Cerebellum (tissue), 4 donors: ENCODE measurements at places on chromosomes 12 and 14.

DNA sequence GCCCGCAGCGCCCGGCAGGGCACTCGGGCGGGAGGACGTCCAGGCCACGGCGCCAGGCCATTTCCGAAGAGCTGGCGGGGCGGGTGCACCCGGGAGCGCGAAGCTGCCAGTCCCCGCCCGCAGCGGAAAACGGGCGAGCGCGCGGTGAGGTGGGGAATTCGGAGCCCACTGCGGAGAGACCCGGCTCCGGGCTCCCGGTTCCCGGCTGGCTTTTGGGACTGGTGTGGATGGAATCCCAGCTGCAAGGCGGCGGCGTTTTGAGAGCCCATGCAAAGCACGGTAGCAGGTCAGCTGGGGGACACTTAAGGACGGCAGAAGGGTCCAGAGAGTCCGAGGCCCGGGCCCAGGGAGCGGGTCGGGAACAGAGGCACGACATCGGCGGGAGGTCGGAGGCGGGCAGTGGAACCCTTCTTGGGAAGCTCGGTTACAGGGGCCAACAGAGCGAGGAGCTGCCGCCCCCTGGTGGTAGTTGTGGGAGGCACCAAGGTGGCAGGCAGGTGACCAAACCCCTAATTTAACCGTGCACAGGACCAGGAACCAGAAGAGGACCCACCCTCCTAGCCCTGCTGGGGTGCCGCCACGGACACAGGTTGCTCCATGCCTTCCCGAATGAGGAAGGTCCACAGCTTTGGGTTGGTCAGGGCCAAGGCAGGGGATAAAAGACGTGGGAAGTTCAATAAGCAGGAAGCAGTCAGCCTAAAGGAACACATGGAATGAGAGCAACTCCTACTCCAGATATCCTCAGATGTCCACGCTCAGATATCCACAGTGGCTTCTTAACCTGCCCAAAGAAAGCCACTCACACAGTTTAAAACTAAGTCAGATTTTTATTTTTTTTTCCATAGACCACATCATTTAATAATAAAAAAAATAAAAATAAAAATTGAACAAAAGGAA, 685 bp upstream of the CDH24 start:
- DNase-seq, result peak; percentile 92

GRCh38 chr12:1605129-1606020, 11.0 kb upstream of the FBXL14 start:
- peak; percentile 52 for DNase-seq

DNA sequence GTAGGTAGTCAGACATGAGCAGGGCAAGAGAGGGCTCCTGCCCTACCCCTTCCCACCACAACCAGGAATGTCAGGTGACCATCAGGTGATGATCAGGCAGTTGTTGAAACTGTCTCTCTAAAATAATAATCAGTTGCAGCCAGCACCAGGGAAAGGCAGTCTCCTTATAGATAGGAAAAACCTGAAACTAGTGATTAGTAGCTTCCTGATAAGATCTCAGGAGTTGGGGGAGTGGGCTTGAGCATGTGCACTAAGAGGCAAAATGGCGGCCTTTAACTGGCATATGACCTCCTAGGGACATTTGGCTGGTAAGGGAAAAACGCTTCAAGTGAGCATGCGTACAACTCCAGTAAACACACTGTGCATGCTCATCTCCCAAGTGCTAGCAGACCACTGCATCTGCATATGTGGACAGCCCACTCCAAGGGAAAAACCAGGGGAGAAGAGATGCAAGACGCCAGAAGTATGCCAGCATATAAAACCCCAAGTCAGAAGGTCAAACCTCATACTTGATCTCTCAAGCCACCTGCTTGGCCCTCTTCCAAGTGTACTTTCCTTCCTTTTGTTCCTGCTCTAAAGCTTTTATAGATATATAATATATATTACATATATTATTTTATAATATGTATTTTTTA, 37.1 kb downstream of the TGFB3 start:
- DNase-seq, result no peak

DNA sequence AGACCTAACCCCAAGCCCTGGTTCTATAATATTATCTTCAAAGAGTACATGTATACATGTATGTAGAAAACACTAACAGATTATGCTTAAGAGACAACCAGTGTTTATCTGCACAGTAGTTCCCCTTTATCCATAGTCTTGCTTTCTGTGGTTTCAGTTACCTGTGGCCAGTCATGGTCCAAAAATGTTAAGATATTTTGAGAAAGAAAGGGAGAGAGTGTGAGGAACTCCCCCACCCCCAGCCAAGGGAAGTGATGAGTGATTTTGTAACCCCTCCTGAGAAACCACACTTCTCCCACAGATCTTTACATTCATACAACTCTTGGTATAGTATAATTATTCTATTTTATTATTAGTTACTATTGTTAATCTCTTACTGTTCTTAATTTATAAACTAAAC, 77.3 kb upstream of the CNTN1 start:
- no peak for DNase-seq

DNA sequence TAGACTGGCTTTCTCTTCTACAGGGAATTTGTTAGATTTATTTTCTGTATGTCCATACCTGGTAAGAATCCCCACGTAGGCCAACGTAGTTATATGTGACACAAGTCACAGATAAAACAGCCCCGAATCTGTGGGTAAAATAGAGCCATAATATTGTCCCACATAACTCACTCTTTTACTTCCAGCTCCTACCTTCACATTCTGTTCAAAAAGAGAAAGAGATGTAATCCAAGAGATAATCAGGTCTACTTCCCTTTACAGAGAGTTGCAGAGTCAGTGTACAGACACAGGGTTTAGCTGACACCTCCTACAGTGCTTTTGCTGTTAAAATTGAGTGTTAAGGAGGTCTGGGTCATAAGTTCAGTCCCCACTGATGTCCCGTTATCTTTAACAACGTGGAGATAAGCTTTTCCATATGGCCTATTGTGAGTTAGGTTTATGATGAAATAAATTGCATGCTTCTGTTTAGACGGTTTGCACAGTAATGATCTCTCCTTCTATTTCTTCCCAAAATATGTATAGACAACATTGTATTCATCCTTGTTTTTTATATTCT, 446.5 kb downstream of the ADAMTS20 start:
- no peak for DNase-seq

DNA sequence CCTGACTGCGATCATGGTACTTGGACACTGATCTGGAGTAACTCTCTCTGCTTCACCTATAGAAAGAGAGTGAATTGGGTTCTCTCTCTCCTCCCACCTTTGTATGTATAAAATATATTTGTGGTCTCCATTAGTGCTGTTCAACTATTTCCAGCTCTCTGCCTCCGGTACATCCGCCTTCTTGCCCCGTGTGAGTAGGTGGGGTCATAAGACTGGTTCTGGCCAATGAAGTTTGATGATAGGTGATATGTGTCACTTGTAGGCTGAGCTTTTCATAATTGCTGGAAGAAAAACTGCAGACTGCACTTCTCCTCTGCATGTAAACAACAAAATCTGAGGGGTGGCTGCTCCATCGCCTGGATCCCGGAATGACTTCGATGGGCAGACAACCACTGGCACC, 210.4 kb downstream of the EXOC5 start:
- no peak for DNase-seq

DNA sequence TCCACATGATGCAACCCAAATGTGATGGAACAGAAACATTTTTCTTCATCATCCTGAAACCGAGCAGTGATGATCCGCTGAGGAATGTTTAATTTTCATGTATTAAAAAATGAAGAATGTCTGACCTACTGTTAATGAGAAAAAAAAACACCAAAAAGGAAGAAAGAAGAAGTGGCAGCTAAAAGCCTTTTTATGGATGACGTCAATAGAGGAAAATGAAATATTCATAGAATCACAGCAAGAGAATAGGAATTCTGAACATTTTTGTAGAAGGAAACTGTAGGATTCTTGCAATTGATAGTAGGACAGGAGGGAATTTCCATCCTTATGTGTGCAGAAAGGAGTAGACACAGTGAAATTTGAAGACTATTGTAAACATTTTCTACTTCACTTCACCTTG, 112.9 kb downstream of the PRKCH start:
- no peak for DNase-seq

DNA sequence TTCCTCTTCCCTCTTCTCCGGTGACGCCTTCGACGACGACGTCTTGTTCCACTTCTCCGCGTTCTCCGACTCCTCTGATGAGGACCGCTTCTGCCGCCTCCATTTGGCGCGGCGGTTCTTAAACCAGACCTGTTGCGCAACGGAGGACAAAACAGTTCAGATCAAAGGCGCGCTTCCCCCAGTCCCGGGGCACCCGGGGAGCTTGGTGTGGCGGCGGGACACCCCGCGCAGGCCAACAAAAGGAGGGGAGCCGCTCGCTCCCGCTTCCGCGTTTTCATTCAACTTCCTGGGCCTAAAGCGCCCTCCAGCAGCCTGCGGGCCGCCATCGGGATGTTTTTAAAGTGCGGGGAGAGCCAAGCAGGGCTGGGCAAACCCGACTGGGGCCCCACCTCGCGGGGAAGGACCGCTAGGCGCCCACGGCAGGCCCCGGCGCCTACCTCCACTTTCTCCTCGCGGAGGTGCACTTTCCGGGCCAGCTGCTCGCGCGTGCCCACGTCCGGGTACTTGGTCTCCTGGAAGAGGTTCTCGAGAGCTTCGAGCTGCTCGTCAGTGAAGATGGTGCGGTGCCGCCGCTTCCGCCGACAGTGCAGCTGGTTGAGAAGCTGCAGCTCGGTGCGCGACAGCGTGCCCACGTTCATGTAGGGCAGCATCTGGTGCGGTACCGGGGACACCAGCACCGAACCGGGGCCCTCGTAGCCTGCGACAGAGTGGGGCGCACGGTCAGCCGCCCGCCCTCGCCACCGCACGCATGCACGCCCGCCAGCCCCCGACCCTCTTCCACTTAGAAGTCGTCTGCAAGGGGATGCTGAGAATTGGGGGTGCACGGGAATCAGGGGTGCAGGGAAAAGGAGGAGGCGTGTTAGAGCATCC, 1.2 kb downstream of the GSC start:
- no peak for DNase-seq
